ENCODE measurements at places on chromosomes 5 and 9. TPM values are rescaled to one million over a fixed set of nuclear protein-coding genes. Genes with fewer than 3 reads are reported as not detected.

SPINK5 gene
- total RNA-seq = not detected

MYORG gene
- total RNA-seq = 7.4 TPM

ECM2 gene
- total RNA-seq = 78.7 TPM

SLC46A2 gene
- 2.0 TPM for total RNA-seq

DNA sequence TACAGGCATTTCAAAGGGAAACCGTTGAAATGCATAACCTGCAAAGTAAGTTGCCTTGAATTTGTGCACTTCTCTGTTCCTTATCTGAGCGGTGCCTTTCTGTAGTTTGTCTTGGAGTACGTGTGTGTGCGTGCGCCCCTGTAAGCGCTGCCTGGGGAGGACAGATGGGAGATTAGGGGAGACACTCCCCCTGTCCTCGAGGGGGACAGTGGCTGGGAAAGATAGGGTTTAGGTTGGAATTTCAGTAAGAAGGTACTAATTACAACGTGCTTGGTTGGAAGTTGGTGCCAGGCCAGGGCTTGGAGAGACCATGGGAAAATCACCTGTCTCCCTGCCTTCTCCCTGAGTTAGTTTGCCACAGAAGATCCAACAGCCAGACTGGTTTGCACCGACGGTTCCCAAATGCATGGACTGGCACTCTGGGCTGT, 73.2 kb downstream of the PIK3R1 start:
- no peak for DNase-seq

GRCh38 chr5:159899067-159900049, 16.9 kb upstream of the ADRA1B start:
- DNase-seq = no peak

- no peak for DNase-seq
These were observed 65.2 kb downstream of the IPO11 start for GRCh38 chr5:62477801-62478200.

DNA sequence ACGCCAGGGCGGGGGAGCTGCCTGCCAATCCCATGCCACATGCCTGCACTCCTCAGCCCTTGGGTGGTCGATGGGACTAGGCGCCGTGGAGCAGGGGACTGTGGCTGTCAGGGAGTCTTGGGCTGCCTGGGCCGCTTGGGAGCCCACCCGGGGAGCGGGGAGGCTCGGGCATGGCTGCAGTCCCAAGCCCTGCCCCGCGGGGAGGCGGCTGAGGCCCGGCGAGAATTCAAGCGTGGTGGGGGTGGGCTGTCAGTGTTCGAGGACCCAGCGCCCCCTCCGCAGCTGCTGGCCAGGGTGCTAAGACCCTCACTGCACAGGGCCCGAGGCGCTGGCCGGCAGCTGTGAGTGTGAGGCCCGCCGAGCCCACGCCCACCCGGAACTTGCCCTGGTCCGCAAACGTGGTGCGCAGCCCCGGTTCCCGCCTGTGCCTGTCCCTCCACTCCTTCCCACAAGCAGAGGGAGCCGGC, 83.2 kb upstream of the DMRTA1 start:
- DNase-seq = no peak

- DNase-seq = no peak
These were observed 31.1 kb upstream of the GRXCR2 start for GRCh38 chr5:145903867-145904266.

DNA sequence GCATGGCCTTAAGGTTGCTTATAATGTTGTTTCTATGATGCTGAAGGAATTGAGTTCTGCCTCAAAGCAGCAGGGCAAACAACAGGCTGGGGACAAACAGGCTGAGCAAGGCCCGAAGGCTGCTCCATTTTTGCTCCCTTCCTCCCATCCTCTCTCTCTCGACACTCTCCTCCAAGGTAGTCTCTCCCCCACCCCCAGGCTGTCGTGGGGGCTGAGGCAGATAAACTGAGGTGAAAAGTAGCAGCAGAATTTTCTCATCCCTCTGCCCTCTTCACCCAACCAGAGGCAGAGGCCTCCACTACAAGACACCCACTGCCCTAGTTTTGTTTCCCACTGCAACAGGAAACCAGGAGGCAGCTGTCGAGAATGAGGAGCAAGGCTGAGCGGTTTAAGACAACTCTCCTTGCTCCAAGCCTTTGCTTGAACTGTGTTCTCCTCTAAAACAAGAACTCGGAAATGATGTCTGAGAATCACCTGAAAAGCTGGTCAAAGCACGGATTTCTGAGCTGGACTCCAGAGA, 13.5 kb upstream of the GNA14 start:
- DNase-seq = no peak

- no peak for DNase-seq
These were observed 677.7 kb upstream of the KLF4 start for GRCh38 chr9:108167136-108167900.

- no peak for DNase-seq
These were observed 323.8 kb upstream of the IRX2 start for GRCh38 chr5:3075309-3075708.

- DNase-seq = peak; percentile 26
These were observed 142.6 kb upstream of the LMX1B start for GRCh38 chr9:126471084-126471624.

GRCh38 chr9:136714893-136715274, 2.5 kb downstream of the DIPK1B start:
- DNase-seq = no peak

DNA sequence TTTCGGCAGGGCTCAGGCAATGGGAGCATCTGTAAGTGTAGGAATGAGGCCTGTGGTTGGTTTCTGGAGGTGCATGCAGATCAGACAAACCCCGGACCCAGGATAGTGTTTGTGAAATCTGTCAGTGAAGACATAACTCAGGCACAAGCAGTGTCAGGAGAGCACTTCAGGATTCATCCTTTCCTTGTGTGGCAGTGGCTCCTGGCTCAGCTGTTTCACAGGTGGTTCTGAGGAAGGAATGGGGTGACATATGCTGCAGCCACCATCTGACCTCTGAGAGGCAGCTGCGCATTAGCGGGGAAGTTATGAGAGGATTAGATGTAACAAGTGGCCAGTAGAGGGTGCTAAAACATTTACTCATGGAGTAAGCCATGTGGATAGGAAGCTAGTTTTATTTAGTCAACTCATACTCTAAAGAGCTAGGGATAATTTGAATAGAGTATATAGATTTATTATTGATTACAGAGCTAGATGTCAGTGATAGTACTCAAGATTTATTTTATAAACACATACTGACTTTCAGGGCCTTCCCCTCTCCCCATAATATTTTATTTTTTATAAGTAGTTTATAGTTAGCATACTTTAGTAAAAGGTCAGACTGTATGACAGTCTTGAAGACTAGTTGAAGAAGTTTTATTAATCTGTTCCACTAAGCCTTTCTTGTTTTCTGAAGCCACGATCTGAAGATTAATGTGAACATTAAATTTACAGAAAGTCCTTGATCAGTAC, 28.4 kb downstream of the NNT start:
- no peak for DNase-seq

- DNase-seq = no peak
These were observed 127.3 kb upstream of the ELL2 start for GRCh38 chr5:96088706-96089498.

- no peak for DNase-seq
These were observed 43.7 kb upstream of the RFX3 start for GRCh38 chr9:3569529-3569928.

Measured in thoracic aorta (tissue), 2 donors.